ENCODE measurements at places on chromosomes 5 and 9.

DNA sequence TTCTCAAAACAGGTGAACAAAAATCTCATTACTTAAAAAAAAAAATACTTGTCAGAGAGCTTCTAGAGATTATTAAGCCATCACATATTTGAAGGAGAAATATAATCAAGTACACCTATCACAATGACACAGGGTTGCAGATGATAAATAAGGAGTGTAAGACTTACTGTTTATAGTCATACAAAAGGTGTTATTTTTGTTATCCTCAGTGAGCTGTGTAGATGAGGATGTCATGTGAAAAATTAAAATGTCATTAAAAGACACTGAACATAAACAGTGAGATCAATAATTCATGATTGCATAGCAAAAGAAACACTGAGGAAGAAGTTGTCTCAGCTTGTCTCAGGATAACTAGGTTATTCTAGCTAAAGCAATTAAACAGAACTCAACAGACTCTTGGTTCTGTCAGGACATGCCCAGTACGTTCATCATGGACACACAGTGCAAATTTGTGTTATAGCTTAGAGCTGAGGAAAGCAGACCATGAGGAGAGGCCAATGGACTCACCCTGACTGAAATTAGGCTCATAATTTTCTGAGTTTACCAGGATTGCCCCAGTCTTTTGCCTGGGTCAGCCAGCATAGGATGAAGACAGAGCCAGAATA, 1162.6 kb upstream of the C9orf72 start:
- DNase-seq = no peak

- DNase-seq = no peak
Measured at GRCh38 chr9:102362470-102363132, 624.2 kb upstream of the GRIN3A start.

DNA sequence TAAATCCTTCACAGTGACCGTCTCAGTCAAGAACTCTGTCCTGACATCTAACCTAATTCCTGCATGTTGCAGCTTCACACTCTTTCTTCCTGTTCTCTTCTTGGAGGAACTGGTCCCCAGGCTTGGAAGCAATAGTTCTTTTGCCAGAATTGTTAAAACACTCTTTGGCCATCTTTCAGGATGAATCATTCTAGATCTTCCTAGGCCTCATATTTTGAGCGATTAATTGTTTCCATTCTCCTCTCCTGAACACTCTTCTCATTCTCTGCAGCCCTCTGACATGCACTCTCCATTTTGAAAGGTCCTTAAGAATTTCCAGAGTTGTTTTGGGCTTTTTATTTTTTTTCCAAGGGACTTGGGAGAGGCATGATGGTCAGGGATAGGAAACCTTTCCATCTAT, 85.8 kb downstream of the FAM114A2 start:
- no peak for DNase-seq

- no peak for DNase-seq
Measured at GRCh38 chr5:154345255-154345952, 100.4 kb upstream of the SAP30L start.

DNA sequence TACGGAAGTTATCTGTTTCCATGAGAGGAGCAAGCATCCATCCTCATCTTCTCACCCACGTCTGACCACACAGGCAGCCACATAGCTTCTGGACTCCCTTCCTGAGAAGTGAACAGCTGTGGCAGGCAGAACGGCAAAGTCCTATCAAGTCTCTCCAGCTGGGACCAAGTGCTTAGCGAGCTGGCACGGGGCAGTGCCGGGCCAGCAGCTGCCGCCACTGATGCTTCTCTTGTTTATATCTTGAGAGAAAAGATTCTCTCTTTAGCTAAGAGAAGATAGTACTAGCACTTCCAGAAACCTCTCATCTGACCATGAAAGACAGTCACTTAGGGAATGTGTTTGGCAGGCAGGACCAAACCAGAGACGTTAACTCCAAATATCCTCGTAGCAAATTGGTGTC, 37.2 kb downstream of the PLAC8L1 start:
- DNase-seq = no peak

DNA sequence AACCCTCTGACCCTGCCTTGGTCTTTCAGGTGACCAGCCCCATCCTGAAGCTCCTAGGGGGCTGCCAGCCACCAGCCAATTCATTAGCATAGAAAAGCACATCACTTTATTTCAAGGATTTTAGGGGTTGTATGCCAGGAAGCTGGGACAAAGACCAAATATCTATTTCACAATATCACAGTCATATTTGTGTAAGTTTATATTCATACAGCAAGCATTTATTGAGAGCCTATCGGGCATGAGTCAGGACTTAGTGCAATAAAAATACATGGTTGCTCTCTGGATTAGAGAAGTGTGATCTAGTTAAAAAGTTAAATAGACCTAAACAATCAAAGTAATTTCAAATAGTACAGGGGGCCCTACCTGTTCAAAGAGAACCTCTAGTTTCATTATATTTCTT, 113.8 kb downstream of the ERCC6L2 start:
- no peak for DNase-seq

- no peak for DNase-seq
Measured at GRCh38 chr5:107468276-107468675, 202.5 kb downstream of the EFNA5 start.

GRCh38 chr9:97747201-97747965, 50.2 kb upstream of the XPA start:
- DNase-seq = no peak

DNA sequence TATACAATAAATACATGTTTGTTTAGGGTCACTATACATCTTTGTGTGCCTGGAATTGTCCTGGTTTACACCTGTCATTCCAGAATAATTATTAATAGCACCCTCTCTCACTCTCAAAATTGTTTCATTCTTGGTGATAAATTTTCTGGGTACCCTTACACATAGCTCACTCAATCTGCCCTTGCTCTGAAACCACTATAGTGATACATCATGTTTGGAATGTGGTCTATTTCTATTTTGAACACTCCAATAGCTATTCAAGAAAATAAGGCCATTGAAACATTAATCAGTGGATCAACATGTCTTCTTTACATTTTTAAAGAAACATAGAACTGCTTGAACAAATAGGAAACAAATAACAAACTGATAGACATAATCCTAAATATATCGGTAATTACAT, 158.7 kb downstream of the ARRDC3 start:
- DNase-seq = no peak

- DNase-seq = no peak
Measured at GRCh38 chr5:79898611-79899010, 92.5 kb downstream of the MTX3 start.

All from midbrain (tissue), 1 donor.